ENCODE measurements at places on chromosomes 1 and 21. TPM values are rescaled to one million over a fixed set of nuclear protein-coding genes. Genes with fewer than 3 reads are reported as not detected.

The TOR3A gene
- 24.8 TPM for total RNA-seq

The PWP2 gene
- total RNA-seq = 0.75 TPM

The ATP5PB gene
- 185 TPM for total RNA-seq

The PRELP gene
- total RNA-seq = 0.94 TPM

The ZNF648 gene
- not detected for total RNA-seq

The C1orf210 gene
- total RNA-seq = not detected

The COL8A2 gene
- total RNA-seq = 8.2 TPM
